ENCODE measurements at places on chromosomes 16 and 17. TPM values are rescaled to one million over a fixed set of nuclear protein-coding genes. Genes with fewer than 3 reads are reported as not detected.

The ATP2C2 gene
- total RNA-seq: 11.9 TPM

The SMIM22 gene
- total RNA-seq: 134 TPM

The IL21R gene
- total RNA-seq: 0.35 TPM

The CLDN7 gene
- total RNA-seq: 442 TPM

- DNase-seq: no peak
- no peaks in the 10 kb centered on the region for H3K36me3 ChIP-seq
- no peak overlapping the region for H3K27ac ChIP-seq
- H3K4me1 ChIP-seq: no peaks in the 10 kb centered on the region
Observed at GRCh38 chr16:86773354-86773715, 195.0 kb downstream of the FOXL1 start.

- no peaks in the 10 kb centered on the region for H3K36me3 ChIP-seq
- H3K27ac ChIP-seq: no peak overlapping the region
- peaks cover 54% of the 10 kb centered on the region for H3K27me3 ChIP-seq
- no peak for DNase-seq
- no peaks in the 10 kb centered on the region for H3K4me1 ChIP-seq
Observed at GRCh38 chr16:16982614-16983013, 488.1 kb downstream of the XYLT1 start.

DNA sequence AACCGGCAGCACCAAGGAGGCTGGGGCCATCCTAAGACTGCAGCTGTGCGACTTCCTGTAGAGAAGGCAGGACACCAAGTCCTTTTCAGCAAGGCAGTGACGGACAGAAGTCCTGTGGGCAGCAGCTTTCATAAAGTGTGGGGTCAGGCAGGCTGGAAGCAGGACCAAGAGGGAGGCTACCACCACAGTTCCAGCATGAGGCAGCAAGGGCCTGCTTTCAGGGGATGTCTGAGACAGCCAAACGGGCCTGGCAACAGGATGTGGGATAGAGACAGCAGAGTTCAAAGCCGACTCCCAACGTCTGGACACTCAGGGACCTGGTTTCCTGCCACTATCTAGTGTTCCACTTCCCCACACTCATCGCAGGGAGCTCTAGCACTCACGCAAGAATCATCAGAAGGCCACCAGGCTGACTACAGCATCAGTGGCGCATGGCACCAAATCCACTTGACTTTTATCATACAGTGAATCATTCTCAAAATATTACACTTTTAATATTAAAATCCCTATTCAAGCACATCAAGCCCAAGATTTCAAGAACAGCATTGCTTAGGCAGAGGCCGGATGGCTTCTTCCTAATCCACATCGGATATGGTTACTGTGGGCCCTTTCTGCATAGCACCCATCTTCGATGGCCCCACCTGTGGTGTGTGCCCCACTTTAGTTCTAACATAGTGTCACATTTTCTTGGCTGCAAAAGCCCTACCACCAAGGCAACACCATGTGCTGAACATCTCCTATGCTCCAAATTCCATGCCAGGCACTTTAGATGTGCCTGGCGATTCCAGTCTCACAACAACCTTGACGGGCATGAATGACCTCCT lies 5.2 kb downstream of the USP7 start:
- H3K27ac ChIP-seq: no peak overlapping the region
- no peak overlapping the region for H3K4me3 ChIP-seq
- DNase-seq: no peak
- peaks cover 38% of the 10 kb centered on the region for H3K4me1 ChIP-seq

DNA sequence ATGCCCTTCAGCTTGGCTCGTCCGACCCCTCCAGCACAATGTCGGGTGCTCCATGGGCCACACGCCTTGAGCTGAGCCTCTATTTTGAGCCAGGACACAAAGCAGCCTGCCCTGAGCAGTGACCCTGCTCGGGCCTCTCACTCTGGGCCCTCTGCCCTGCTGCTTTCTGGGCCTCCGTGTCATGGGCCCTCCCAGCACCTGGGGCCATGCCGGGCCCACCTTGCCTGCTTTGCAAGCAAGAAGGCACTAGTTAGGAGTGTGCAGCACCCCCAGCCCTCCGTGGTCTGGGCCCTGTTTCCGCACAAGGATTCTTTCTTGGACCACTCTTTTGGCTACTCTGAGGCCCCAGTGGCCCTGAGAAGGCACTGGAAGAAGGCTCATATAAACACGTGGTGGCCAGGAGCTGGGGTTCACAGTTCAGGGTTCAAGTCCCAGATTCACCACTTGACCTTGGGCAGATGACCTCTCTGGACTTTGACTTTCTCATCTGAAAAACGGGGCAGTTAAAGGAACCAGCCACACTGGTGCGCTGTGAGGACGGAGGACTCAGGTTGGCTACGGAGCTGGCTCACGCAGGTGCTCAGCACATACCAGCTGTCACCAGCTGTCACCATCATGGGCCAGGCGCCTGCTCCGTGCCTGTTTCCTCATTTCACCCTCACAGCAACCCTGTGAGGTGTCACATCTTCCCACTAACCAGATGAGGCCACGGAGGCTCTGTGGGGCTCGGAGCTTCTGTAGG lies 166.0 kb upstream of the GSE1 start:
- H3K4me1 ChIP-seq: no peaks in the 10 kb centered on the region
- H3K27me3 ChIP-seq: no peaks in the 10 kb centered on the region
- H3K27ac ChIP-seq: no peak overlapping the region
- DNase-seq: no peak
- no peaks in the 10 kb centered on the region for H3K36me3 ChIP-seq

DNA sequence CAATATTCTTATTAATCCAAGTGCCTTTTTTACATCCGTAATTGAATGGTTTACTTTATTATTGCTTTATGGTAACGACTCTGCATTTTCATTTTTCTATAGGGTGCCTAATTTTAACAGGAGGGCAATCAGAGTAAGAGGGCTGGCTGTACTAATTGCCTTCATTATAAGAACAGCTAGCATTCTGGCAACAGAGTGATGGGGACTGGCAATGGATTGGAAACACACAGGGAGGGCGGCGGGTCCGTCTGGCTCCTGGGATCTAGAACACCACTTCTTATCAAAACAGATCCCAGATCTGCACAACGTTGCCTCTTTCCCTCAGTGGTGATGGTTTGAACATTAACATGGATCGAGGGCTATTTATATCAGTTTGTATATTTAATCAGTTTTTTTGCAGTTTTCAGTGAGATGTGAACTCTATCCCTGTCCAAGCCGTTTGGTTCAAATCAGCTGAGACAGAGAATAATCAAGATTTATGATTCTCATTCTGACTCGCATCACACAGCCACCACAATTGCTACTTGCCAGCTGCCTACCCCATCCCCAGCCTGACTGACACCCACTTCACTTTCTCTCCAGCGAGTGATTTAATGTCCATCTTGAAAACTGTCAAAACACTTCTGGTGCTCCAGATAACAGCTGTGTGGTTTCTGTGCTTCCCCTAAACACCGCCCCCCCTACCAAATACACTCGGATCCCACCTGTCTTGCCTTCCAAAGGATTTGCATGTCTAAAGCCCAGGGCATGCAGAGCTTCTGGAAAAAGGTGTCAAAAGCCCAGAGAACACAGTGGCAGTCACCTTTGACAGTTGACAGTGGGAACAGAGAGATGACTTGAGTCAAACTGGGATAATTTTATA lies 327.9 kb downstream of the HS3ST4 start:
- no peaks in the 10 kb centered on the region for H3K4me1 ChIP-seq
- H3K4me3 ChIP-seq: no peak overlapping the region
- H3K27ac ChIP-seq: no peak overlapping the region
- peaks cover 13% of the 10 kb centered on the region for H3K27me3 ChIP-seq
- DNase-seq: no peak

DNA sequence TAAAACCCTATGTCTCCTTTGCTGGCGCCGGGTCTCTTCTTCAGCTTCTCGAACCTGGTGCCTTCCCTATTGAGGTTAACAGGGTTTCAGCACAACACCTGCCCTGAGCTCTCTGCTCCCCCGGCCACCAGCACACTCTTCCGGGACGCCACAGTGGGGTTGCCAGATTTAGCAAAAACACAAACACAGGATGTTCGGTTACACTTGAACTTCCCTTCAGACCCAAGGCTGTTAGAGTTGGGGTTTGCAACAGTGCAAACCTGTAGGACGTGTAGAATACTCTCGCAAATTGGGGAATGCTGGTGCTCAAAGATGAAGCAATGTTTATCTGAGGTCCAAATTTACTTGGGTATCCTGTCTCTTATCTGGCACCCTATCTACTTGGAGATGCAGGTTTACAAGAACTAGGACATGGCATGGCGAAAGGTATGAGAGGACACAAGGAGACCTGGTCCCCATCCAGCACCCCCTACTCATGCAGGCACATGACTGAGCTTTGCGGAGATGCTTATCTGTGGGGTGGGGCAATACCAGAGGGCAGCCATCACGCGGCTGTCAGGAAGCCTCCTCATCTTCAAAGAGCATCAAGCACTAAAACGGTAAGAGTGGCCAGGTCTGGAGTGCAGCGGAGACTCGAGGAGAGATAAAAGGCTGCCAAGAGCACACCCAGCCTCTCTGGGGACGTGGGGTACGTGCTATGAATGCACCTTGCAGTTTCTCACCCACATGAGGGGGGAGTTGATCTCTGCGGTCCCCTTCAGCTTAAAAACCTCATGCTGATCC lies 52.8 kb downstream of the SDK2 start:
- no peaks in the 10 kb centered on the region for H3K36me3 ChIP-seq
- no peak overlapping the region for H3K27ac ChIP-seq
- H3K4me1 ChIP-seq: no peaks in the 10 kb centered on the region

The HBA1 gene
- not detected for total RNA-seq

The CCDC154 gene
- 2.8 TPM for total RNA-seq

The SLC2A4 gene
- 1.6 TPM for total RNA-seq

GRCh38 chr17:78803186-78803845 lies 21.2 kb upstream of the CYTH1 start:
- no peak for DNase-seq
- H3K4me1 ChIP-seq: no peaks in the 10 kb centered on the region
- H3K36me3 ChIP-seq: no peaks in the 10 kb centered on the region
- no peaks in the 10 kb centered on the region for H3K27me3 ChIP-seq

DNA sequence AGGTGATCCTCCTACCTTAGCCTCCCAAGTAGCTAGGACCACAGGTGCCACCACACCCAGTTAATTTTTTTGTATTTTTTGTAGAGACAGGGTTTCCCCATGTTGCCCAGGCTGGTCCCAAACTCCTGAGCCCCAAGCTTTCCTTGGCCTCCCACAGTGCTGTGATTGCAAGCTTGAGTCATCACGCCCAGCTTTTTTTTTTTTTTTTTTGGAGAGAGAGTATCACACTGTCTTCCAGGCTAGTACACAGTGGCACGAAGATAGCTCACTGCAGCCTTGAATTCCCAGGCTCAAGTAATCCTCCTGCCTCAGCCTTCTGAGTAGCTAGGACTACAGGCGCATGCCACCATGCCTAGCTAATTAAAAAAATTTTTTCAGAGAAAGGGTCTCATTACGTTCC lies 27.2 kb downstream of the HEATR9 start:
- no peaks in the 10 kb centered on the region for H3K4me1 ChIP-seq
- DNase-seq: no peak
- H3K36me3 ChIP-seq: peaks cover 54% of the 10 kb centered on the region
- H3K27me3 ChIP-seq: no peaks in the 10 kb centered on the region

The CTU2 gene
- total RNA-seq: 38.0 TPM

The PSMB3 gene
- total RNA-seq: 262 TPM

DNA sequence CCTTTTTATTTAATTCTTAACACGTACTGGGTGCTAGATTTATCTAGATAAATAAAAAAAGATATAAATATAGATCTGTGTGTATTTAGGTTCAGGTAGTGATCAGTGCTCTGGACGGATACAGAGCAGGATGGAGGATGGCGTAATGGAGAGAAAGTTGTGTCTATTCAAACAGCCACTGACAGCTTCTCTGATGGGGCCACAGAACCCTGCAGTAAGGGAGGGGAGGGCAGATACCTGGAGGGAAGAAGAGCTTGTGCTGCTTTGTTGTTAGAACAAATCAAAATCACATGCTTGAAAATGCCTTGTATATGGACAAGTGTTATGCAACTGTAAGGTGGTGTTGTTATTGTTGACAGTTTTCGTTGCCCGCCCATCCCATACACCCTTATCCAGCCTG lies 170.2 kb downstream of the UTP18 start:
- DNase-seq: no peak
- no peaks in the 10 kb centered on the region for H3K4me1 ChIP-seq
- H3K27ac ChIP-seq: no peak overlapping the region

- peak; percentile 43 for DNase-seq
- no peaks in the 10 kb centered on the region for H3K36me3 ChIP-seq
- 0 out of 2 replicates have a peak, but pooled peaks cover 10% of the 10 kb centered on the region for H3K4me1 ChIP-seq
- H3K27ac ChIP-seq: 0 out of 2 replicates have a peak overlapping the region, but pooled peaks have one; percentile 23
- H3K4me3 ChIP-seq: no peak overlapping the region
- no peaks in the 10 kb centered on the region for H3K27me3 ChIP-seq
Observed at GRCh38 chr17:14209215-14209614, 27.4 kb downstream of the CDRT15 start.

The KCNH6 gene
- not detected for total RNA-seq

DNA sequence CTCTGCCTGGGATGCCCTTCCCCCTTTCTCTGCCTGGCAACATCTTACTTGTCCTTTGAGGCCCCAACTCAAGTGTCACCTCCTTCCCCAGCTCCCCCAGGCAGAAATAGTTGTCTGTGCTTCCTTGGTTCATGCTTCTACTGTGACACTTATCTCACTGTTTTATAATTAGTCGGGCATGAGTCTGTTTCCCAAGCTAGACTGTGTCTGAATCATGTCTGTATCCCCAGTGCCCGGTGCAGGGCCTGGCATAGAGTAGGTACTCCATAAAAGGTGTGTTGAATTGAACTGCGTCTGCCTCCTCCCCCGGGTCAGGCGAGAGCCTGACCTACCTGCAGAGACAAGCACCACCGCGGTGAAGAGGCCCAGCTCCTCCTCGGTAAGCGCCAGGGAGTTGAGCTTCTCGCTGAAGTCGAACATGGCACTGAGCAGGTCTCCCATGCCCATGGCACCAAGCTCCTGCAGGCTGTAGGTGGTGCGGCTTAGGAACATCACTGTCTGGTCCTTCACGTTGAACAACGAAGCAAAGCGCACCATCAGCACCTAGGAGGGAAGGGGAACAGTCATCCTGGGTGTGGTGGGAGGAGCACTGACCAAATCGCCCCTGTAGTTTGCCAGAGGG lies 6.7 kb downstream of the NR1D1 start:
- no peak overlapping the region for H3K27ac ChIP-seq
- H3K4me3 ChIP-seq: no peak overlapping the region
- DNase-seq: no peak
- H3K27me3 ChIP-seq: no peaks in the 10 kb centered on the region
- H3K36me3 ChIP-seq: peaks cover 14% of the 10 kb centered on the region

GRCh38 chr16:15970202-15970601 lies 20.8 kb downstream of the ABCC1 start:
- H3K36me3 ChIP-seq: peaks cover 50% of the 10 kb centered on the region
- no peak for DNase-seq
- no peaks in the 10 kb centered on the region for H3K27me3 ChIP-seq
- H3K4me1 ChIP-seq: peaks cover 40% of the 10 kb centered on the region
- H3K27ac ChIP-seq: no peak overlapping the region
- H3K4me3 ChIP-seq: no peak overlapping the region

The AANAT gene
- 0.65 TPM for total RNA-seq

The ELOB gene
- total RNA-seq: 401 TPM

GRCh38 chr17:15263206-15263579 lies 1.9 kb downstream of the PMP22 start:
- DNase-seq: no peak
- H3K4me3 ChIP-seq: no peak overlapping the region
- H3K27ac ChIP-seq: no peak overlapping the region
- no peaks in the 10 kb centered on the region for H3K36me3 ChIP-seq
- peaks cover 17% of the 10 kb centered on the region for H3K27me3 ChIP-seq
- no peaks in the 10 kb centered on the region for H3K4me1 ChIP-seq
